ENCODE measurements at places on chromosomes 1 and 21.

- DNase-seq = no peak
Observed at GRCh38 chr1:22044690-22045420, 7.7 kb upstream of the CDC42 start.

GRCh38 chr1:168428063-168428731, 115.6 kb downstream of the XCL2 start:
- no peak for DNase-seq

GRCh38 chr21:33135925-33136324, 66.0 kb downstream of the OLIG1 start:
- no peak for DNase-seq

DNA sequence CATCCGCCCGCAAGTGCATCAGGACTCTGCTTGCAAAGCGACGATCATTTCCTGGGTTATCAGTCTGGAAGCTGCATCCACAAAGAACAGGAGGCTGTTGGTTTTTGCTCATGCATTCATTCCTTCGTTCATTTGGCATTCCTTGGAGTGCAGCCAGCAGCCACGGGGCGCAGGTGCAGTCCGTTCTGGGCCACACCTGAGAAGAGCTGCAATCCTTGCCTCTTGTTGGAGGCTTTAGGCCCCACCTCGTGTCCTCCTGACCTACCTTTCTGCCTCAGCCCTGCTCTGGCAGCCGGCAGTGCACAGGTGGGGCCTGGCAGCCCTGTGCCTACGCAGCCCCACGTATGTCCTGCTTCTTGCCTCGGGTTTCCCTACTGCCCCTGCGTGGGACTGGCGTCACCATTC, 19.6 kb upstream of the C2CD2 start:
- DNase-seq = no peak

GRCh38 chr1:84415396-84415795, 17.1 kb downstream of the DNASE2B start:
- no peak for DNase-seq

- no peak for DNase-seq
Observed at GRCh38 chr1:219430419-219430818, 182.5 kb downstream of the ZC3H11B start.

- no peak for DNase-seq
Observed at GRCh38 chr1:203440771-203441170, 34.8 kb upstream of the PRELP start.

DNA sequence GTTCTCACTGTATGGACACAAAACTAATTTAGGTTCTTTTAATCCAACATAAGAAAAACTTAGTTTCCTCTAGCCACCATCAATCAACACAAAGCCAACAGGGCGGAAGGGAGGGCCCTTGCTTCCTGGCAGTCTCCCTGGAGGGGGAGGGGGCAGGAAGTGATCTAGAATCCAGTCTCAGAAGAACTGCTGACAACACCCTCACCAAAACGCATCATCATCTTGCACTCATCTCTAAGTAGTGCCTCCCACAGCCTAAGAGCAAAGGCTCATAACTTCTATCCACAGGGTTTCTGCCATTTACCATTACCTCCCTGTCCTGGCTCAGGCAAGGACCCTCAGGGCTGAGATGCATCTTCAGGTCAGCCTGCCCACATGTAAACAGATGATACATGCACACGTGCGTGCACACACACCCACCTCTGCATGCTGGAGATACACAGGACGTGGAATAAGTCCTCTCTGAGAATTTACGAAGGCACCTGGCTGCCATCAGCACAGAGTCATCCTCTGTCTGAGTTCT, 20.5 kb downstream of the HIVEP3 start:
- peak; percentile 40 for DNase-seq

DNA sequence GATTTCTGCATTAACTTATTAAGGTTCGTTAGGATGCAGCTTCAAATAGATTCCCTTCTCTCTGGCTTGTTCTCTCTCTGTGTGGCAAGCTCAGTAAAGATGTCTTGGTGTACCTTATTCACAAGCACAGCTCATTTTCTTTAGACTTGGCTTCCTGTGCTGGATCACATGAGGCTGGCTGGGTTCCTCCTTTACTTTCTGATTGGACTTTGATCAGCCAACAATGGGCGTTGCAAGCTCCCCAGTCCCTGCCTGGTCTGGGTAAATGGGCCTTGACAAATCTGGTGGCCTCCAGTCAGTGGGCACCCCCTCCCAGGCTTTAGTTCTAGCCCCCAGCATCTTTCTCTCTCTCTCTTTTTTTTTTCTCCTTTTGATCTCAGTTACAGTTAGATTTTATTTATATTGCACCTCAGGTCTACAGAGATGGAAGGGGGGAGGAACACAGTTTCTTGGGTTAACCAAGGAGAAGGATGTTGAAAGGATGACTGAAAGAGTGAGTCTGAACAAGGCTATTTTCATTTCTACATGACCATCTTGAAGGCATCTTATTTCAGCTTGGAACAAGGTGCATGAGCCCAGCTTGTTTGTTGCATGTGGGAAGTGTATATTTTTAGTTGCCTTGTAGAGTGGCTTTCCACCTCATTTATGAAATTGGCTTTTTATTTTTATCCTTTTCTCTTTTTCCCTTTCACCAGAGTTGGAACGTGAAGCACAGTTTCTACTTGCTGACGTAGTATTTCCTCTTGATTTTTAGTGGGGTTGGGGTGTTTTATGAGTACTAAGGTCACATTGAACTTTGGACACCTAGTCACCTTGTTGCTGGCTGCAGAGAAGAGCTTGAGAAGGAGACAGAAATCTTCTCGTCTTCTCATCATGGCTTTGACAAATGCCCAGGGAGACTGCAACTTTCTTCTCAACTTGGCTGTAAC, 77.1 kb downstream of the PBX1 start:
- DNase-seq = no peak

DNA sequence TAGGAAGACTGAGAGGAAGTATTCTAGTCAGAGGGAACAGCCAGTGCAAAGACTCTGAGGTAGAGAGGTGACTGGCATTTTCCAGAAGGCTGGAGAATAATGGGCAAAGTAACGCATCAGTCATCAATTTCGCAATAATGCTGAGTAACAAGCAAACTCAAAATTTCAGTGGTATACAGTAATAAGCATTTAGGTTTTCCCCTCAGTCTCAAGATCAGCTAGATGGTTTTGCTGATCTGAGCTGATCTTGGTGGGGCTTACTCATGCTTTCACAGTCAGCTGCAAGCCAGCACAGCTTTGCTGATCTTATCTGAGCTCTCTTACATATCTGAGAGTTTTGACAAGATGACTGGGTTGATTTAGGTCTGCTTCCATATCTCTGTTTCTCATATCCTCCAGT, 108.7 kb downstream of the TSEN15 start:
- DNase-seq = no peak

DNA sequence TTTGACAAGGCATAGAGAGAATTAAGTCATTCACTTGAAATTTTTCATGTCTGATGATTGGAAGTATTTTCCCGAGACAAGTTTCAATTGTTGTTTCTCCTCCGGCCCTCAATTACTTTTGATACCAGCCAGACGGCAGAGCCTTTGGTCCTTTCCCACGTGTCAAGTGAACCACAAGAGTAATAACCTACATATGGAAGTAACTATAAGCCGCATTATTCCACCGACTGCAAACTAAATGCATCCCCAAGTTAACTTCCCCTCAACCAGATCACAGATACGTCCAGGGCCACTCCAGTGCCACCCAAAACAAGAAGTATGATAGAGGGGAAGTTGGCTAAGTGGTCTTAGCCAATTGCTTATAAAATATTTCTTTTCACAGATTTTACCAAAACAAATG, 20.2 kb downstream of the COLGALT2 start:
- no peak for DNase-seq

GRCh38 chr1:11645670-11646265, 8.5 kb downstream of the FBXO2 start:
- DNase-seq = peak; percentile 76

DNA sequence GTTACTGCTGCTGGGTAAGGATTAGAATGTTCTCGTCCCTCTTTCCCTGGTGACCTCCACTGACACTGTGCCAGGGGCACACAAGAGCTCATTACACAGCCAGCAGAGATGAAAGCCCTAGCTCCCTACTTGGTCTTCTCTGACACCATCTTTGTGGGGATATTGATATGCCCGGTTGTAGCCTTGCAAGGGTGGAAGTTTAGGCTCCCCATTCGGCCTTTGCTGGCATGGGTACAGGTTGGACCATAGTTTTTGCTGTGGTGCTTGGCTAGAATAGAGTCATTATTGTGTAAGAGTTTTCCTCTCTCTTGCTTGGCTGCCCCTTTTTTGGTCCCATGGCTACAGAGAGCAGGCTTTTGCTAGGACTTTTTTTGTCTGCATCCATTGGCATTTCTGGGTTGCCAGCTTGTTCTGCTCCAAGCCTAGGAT, 12.3 kb downstream of the RAB4A start:
- no peak for DNase-seq

DNA sequence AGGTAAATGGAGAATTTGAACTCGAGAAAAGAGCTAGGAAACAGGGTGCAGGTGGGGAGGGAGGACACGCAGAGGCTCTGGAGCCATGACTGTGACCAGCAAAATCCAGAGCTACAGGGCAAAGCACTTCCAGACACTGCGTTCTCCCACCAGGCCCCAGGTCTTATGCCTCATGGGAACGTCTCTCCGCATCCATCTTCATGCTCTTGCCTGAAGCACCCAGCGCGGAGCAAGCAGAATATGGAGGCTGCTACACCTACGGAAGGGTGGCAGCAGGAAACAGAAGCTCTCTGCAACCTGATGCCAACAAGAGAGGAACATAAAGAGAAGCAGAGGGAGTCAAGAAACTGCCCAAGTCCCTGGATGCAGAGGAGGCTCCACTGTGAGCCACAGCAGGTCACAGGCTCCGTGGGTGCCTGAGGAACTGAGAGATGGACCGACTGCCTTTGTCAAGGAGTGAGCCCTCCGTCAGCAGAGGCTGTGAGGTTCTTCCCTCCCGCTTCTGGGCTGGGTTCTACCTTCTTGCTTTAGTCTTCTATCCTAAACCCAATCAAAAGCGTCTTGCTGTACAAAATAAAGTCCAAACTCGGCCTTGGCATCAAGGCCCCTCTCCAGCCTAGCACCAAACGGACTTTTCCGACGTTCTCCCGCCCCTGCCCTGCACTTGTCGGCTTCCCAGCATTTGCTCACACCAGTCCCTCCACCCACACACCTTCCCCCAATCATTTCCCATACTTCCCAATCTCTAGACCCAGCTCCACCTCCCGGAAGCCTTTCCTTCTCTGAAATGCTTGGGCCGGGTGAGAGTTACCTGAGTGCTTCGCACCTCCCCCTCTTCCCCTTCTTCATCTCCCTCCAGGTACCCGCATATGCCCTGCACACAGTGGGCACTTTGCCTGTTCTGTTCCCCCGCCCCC, 930 bp downstream of the DHCR24 start:
- DNase-seq = no peak

DNA sequence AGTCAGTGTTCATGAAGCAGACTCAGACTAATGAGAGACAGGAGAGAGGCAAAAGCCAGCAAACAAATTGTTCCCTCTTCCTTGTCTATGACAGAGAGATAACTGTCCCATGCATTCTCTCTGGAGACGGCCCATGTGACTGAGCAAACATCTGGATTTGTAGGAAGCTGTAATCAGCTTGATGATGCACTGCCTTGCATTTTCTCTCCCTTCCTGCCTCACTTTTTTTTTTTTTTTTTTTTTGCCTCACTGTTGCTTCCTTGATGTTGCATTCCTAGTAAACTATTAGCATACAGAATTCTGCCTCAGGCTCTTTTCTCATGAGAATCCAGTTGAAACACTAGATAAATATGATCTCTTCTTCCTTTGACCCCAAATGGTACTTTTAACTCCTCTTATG, 134.5 kb downstream of the HHIPL2 start:
- no peak for DNase-seq

DNA sequence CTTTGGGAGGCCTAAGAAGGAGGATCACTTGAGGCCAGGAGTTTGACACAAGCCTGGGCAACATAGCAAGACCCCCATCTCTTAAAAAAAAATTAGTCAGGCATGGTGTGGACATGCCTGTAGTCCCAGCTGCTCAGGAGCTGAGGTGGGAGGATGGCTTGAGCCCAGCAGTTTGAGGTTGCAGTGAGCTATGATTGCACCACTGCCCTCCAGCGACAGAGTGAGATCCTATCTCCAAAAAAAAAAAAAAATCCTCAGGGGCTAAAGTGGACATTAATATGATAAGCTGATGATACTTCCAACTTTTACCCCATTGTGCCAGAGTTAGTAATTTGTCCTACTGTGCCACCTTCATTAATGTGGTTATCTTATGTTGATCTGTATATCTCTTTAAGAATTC, 327.8 kb upstream of the FMN2 start:
- DNase-seq = no peak

DNA sequence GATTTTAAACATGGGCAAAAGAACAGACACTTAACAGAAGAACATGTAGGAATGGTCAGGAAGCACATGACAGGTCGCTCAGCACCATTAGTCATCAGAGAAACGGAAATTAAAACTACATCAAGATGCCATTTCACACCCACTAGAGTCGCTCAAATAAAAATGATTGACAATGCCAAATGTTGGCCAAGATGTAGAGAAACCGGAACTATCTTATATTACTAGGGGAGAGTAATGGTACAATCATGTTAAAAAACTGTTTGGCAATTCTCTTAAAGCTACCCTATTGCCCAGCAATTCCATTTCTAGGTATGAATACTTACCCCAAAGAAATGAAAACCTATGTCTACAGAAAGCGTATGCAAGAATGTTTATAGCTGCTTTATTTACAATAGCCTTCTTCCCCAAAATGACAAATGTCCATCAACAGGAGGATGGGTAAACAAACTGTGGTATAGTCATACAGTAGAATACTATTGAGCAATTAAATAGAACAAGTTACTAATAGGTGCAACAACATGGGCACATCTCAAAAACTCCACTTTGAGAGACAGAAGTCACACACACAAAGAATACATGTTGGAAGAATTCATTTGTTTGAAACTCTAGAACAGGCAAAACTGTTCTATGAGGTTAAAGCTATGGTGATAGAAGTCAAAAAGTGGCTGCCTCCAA, 92.8 kb downstream of the ETS2 start:
- DNase-seq = no peak

- no peak for DNase-seq
Observed at GRCh38 chr1:204036882-204037655, 35.8 kb upstream of the SOX13 start.

- DNase-seq = no peak
Observed at GRCh38 chr21:36691555-36692041, 7.3 kb upstream of the SIM2 start.

- DNase-seq = no peak
Observed at GRCh38 chr1:119869995-119870394, 26.3 kb downstream of the ADAM30 start.

GRCh38 chr1:43069461-43070050, 102.5 kb downstream of the EBNA1BP2 start:
- no peak for DNase-seq

DNA sequence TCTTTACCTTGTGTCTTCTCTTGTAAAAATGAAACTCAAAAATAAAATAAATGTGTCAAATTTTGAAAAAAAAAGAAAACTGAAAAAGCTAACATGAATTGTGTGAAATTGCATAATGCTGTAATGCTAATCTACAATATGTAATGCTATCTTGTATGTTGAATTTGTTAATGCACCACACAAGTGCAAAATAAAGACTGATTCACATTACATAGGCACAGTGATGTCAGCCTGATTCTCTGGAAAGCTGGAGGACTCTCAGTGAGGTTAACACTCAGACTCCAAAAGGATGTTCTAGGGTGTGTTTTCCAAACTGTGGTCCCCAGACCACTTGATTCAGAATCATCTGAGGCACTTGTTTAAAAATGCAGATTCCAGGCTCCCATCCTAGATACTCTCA, 25.6 kb downstream of the SYT11 start:
- DNase-seq = no peak

All from activated CD8-positive, alpha-beta memory T cell treated with anti-CD3 and anti-CD28 coated beads for 1 hour (primary cell).